ENCODE measurements at places on chromosomes 6 and 20. TPM values are rescaled to one million over a fixed set of nuclear protein-coding genes. Genes with fewer than 3 reads are reported as not detected.
A peak's percentile ranks its signal among the peaks of the same experiment; 100 is the strongest.

ENPP3 gene
- total RNA-seq, result not detected

POU5F1 gene
- not detected for total RNA-seq

SIGLEC1 gene
- total RNA-seq, result not detected

MOCS1 gene
- total RNA-seq, result 8.1 TPM

RGS17 gene
- total RNA-seq, result 1.7 TPM

CCN5 gene
- not detected for total RNA-seq

- H3K27ac ChIP-seq, result no peak overlapping the region
- H3K4me3 ChIP-seq, result no peak overlapping the region
- DNase-seq, result no peak
- no peaks in the 10 kb centered on the region for H3K4me1 ChIP-seq
Measured at GRCh38 chr20:39164642-39165041, 202.5 kb downstream of the DHX35 start.

GRCh38 chr6:57024321-57024720 is 22.2 kb upstream of the KIAA1586 start:
- H3K27me3 ChIP-seq, result no peaks in the 10 kb centered on the region
- H3K4me1 ChIP-seq, result no peaks in the 10 kb centered on the region
- no peak overlapping the region for H3K27ac ChIP-seq
- H3K36me3 ChIP-seq, result no peaks in the 10 kb centered on the region
- no peak overlapping the region for H3K4me3 ChIP-seq

GRCh38 chr6:149961728-149962425 is 1.9 kb upstream of the ULBP1 start:
- H3K4me1 ChIP-seq, result peaks cover 2% of the 10 kb centered on the region
- no peak for DNase-seq
- no peaks in the 10 kb centered on the region for H3K36me3 ChIP-seq
- no peak overlapping the region for H3K27ac ChIP-seq
- H3K4me3 ChIP-seq, result no peak overlapping the region

GRCh38 chr6:163398815-163399214 is 15.7 kb upstream of the QKI start:
- H3K27me3 ChIP-seq, result no peaks in the 10 kb centered on the region
- DNase-seq, result no peak
- no peak overlapping the region for H3K27ac ChIP-seq
- no peaks in the 10 kb centered on the region for H3K36me3 ChIP-seq

- H3K36me3 ChIP-seq, result no peaks in the 10 kb centered on the region
- no peak overlapping the region for H3K27ac ChIP-seq
- H3K27me3 ChIP-seq, result peaks cover 5% of the 10 kb centered on the region
- no peak for DNase-seq
- peaks cover 2% of the 10 kb centered on the region for H3K4me1 ChIP-seq
Measured at GRCh38 chr6:16979677-16980370, 122.0 kb upstream of the STMND1 start.

- peaks cover 28% of the 10 kb centered on the region for H3K4me1 ChIP-seq
- no peak overlapping the region for H3K27ac ChIP-seq
- no peak overlapping the region for H3K4me3 ChIP-seq
- H3K36me3 ChIP-seq, result no peaks in the 10 kb centered on the region
Measured at GRCh38 chr20:51120868-51121267, 98.0 kb upstream of the KCNG1 start.

- H3K27ac ChIP-seq, result no peak overlapping the region
- peaks cover 2% of the 10 kb centered on the region for H3K36me3 ChIP-seq
- no peak for DNase-seq
- no peak overlapping the region for H3K4me3 ChIP-seq
Measured at GRCh38 chr20:8175741-8176675, 43.9 kb downstream of the PLCB1 start.

GRCh38 chr6:30947231-30947630 is 6.5 kb downstream of the MUCL3 start:
- no peaks in the 10 kb centered on the region for H3K36me3 ChIP-seq
- H3K4me1 ChIP-seq, result peaks cover 1% of the 10 kb centered on the region
- H3K27me3 ChIP-seq, result peaks cover 51% of the 10 kb centered on the region
- DNase-seq, result no peak
- no peak overlapping the region for H3K27ac ChIP-seq

GRCh38 chr20:63930971-63931553 is 25.2 kb downstream of the UCKL1 start:
- H3K27me3 ChIP-seq, result no peaks in the 10 kb centered on the region
- H3K27ac ChIP-seq, result no peak overlapping the region
- H3K4me3 ChIP-seq, result no peak overlapping the region

DNA sequence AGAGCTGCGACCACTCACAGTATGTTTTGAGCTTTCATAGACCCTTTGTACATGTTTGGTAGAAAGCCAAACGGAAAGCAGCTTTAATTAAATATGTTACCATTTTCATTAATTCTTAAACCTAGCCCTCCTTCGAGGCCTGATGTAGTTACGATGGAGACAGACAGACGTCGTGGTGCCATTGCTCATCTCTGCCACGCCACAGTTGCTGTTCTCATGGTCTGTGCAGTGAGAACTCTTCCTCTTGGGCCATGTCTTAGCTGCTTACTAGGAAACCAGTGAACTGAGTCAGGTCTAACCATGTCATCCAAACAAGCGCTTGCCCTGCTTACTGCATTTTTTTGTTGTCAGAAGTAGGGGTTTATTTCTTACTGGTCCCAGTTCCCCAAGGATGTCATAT is 62.8 kb downstream of the SNX9 start:
- peaks cover 29% of the 10 kb centered on the region for H3K36me3 ChIP-seq
- DNase-seq, result no peak
- H3K4me1 ChIP-seq, result no peaks in the 10 kb centered on the region
- H3K27me3 ChIP-seq, result no peaks in the 10 kb centered on the region

DNA sequence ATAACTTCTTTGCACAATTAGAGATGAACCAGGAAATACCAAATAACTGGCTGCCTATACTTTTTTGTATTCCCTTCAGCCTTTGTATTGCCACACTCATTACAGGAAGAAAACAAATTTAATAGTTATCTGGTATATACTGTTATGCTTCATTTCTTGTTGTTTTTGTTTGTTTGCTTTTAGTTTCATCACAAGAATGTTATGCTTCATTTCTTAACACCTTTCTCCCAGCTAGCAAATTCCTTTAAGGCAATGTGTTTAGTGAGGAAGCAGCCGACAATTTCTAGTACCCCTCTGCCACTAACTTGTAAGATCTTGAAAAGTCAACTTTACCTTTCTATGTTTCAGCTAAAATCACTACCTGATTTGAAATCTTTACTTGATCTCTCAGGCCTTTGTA is 1.4 kb downstream of the NCOA6 start:
- no peak for DNase-seq
- no peaks in the 10 kb centered on the region for H3K36me3 ChIP-seq
- H3K27ac ChIP-seq, result no peak overlapping the region
- H3K4me1 ChIP-seq, result no peaks in the 10 kb centered on the region
- H3K4me3 ChIP-seq, result peak overlapping the region; percentile 70

DNA sequence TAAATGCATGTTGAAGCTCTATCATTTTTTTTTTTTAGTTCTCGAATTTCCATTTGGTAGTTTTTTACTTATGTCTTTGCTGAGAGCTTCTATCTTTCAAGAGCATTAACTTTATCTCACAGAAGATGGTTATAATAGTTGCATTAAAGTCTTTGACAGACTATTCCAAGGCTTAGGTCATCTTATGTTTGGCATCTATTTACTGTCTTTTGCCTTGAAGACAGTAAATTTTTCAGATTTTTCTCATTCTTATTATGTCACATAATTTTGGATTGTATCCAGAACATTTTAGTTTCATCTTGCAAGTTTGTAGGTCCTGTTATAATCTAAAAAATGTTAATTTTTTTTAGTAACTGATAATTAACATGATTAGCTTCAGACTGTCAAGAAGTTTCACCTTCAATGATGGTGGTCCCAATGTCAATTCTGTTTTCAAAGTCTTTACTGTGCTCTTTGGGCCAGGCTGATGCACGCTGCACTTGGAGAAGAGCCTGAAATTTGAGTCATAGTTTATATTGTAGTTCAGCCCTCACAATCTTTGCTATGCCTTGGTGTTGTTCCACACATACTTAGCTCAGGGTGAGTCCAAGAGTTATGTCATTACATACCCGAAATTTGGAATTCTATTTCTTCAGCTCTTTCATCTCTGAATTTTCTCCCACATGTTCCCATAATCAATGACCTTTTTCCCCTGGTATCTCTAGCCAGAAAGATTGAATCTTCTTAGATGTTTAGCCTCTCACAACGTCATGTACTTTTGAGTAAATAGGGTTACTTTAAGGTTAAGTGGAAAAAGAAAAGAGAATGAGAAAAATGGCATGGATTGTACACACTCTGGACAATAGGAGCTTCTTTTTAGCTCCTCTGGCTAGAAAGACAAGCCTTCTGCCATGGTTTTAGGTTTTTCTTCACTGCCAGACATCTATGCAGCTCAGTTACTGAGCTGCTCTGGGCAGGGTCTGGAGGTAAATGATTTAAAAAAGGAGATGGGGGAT is 110.3 kb upstream of the BTBD3 start:
- peak overlapping the region; percentile 70 for H3K27ac ChIP-seq
- peak; percentile 93 for DNase-seq
- no peaks in the 10 kb centered on the region for H3K27me3 ChIP-seq
- no peak overlapping the region for H3K4me3 ChIP-seq
- H3K36me3 ChIP-seq, result no peaks in the 10 kb centered on the region

- DNase-seq, result peak; percentile 3
- no peak overlapping the region for H3K4me3 ChIP-seq
- H3K27ac ChIP-seq, result no peak overlapping the region
- no peaks in the 10 kb centered on the region for H3K4me1 ChIP-seq
- peaks cover 3% of the 10 kb centered on the region for H3K27me3 ChIP-seq
Measured at GRCh38 chr20:57794600-57795341, 85.0 kb upstream of the PMEPA1 start.

GRCh38 chr20:18541741-18542140 is 25.5 kb upstream of the SMIM26 start:
- H3K36me3 ChIP-seq, result peaks cover 32% of the 10 kb centered on the region
- H3K27me3 ChIP-seq, result no peaks in the 10 kb centered on the region
- no peak overlapping the region for H3K27ac ChIP-seq
- no peak for DNase-seq

DNA sequence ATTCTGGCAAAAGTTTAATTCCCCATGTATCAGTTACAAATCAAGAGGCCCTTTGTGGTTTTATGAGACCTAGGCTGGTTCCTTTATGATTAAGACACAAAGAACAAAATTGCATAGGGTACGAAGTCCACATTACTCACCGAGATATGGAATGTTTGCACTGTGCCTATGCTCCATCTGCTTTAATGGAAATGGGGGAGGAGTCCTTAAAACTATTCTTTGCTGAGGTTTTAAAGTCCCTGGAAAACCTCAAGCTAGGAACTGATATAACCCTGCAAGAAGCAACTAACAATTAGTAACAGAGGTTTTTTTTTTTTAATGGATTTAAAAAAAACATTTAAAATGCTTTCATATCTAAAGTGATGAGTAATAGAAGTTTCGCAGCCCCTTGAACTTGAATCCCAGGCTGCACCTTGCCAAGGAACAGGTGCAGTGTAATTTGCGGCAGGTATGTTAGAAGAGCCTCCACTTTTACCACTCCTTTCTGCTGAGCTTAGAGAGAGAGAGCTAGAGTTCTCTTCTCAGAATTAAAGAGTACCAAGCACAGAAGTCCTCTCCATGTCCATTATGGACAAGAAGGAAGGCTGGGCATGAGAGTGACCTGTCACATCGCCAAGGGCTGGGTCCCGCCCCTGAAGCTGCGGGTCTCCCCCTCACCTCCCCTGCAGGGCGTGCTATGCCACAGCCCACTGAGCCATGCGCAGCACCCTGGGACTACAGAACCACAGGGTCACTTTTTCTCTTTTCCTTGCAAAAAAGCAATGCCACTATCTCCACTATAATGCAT is 2.3 kb downstream of the SERPINB1 start:
- peak; percentile 83 for DNase-seq
- H3K36me3 ChIP-seq, result peaks cover 8% of the 10 kb centered on the region
- no peak overlapping the region for H3K27ac ChIP-seq

DNA sequence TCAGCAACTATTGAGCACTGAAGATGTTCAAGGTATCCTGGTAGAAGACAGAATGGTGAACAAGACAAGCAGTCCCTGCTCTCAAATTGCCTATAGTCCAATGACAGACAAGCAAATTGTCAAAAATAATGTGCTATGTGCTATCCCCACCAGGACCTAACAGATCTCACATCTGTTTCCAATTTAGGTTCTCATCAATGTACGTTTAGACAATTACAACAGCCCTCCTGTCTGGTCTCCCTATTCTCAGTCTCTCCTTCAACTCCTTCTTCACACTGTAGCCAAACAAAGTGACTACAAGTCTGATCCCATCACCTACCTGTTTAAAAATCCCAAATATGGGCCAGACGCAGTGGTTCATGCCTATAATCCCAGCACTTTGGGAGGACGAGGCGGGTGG is 7.5 kb downstream of the TAPBP start:
- peaks cover 19% of the 10 kb centered on the region for H3K36me3 ChIP-seq
- H3K4me3 ChIP-seq, result no peak overlapping the region
- H3K27ac ChIP-seq, result no peak overlapping the region
